Stimulated activated CD8-positive, alpha-beta memory T cell treated with anti-CD3 and anti-CD28 coated beads, Interleukin-2, amount 100 ng/mL, for 1 hour (primary cell): ENCODE measurements at places on chromosomes 3 and 15.

DNA sequence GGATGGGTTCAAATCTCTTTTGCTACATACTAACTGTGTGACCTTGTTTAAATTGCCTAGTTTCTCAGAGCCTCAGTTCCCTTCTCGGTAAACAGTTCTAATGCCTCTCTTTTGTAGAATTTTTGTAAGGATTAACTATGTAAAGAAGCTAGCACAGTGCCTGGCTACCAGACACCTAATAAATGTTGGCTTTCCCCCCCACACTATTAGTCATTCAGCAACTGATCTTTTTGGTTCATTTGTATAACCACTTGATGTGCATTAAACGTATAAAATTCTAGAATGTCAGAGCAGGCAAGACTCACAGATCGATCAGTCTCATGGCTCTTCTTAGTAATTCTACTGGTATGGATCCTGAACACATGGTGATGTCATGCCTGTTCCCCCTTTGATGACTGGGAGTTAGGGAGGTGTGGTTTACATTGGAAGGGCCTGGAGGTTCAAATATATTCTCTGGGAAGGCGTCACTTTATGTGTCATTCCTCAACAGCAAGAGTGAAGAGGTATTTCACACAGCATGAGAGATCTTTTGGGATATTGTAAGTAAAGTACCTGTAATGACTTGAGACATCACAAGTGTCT, 6.5 kb downstream of the TAGLN3 start:
- no peak for DNase-seq

- DNase-seq, result no peak
Measured at GRCh38 chr3:52396907-52397591, 47.9 kb downstream of the SEMA3G start.

GRCh38 chr15:35827911-35828310, 281.9 kb upstream of the DPH6 start:
- no peak for DNase-seq

DNA sequence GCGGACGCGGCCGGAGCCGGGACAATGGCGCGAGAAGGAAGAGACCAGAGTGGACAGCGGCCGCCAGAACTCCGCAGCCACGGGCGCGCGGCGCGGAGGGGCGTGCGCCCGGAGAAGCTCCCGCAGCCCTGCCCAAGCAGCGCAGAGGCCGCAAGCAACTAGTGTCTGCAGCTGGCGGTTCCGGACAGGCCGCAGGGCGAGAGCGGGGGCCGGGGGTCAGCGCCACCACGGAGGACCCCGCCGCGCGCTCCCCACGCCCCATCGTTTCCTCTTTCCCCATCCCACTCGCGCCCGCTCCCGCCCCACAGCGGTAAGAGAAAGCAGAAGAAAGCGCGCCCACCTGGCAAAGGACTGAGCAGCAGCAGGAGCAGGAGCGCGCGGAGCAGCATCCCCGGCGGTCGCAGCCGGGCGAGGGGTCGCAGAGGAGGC, 440 bp downstream of the PRTG start:
- no peak for DNase-seq

DNA sequence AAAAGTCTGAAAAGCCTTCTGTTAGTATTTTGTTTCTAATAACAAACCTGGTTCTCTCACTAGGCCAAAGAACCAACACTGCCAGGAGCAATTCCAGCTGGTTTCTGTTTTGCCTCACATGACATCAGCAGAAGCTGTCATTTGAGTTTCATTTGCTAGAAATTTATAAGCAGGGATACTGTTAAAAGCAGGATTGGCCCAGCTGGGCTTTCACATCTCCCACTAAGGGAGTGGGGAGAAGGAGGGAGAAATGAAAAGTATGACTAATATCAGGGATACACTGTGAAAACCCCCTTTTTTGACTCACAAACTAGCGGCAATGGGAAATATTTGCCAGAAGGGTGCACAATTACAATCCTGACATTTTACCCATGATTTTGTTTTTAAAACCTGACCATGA, 5.3 kb downstream of the CCDC80 start:
- no peak for DNase-seq

DNA sequence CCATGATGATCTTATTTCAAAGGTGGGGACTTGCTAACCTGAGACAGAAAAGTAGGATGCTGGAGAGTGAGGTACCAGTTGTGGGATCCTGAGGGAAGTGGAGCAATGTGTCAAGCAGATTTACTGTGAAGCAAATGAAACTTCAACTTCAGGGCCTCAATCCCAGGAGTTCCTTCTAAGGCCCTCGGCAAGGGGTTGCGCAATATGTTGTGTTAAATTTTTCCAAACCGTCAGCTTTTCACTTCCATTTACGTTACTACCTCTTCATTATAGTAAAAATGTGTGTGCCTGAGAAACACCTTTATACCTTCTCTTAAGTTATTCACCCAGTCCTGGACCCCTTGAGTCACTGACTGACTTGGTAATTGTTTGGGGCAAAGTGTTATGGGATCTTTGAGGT, 42.5 kb upstream of the KCNH8 start:
- no peak for DNase-seq

GRCh38 chr3:35665390-35666055, 26.2 kb downstream of the ARPP21 start:
- no peak for DNase-seq

DNA sequence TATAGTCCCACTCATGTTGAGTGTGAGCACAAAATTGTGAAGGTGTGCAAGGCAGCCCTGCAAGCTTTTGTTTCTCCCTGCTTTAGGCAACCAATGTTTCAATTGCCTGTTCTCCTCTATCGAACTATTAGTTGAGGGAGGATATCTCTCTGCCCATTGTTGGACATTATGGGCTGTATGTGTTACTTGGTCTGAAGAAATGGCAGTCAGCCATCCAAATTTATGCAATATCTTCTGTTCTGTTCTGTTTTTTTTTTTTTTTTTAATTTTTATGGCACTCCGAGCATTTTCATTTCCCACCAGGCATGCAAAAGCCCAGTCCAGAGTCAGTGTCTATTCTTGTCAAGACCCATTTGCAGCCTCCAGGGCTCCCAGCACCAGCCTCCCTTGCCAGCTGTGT, 44.0 kb downstream of the ANAPC13 start:
- DNase-seq, result no peak

DNA sequence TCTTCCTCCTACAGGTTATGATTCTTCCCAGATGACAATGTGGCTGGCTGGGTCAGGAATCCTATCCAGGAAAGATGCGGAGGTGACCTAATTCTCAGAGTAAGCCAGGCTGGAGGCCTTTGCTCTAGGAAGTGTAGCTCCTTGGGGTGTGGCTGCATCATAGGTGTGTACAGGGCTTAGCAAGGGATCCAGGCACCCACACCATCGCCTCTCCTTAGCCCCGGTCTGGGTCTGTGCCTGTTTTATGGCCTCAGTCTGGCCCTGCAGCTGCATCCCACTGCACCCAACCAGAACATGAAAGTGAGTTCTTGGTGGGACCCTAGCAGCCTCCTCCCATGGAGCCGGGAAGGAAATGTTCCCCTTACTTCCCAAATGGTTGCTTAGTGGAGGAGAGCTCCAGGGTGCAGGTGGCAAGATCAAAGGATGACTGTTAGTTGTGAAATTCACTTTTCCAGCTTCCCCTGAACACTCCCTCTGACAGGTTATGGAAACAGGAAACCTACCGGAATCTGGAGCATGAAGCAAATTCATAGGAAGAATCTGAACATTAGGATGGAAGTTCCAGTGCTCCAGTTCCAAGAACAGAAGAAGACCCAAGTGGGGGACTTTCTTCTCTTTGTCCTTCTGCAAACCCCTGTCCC, 2.7 kb upstream of the AMOTL2 start:
- DNase-seq, result no peak

GRCh38 chr15:91769894-91770293, 83.6 kb upstream of the SLCO3A1 start:
- no peak for DNase-seq
